ENCODE measurements at places on chromosomes 5 and 9.

- no peak for DNase-seq
Measured at GRCh38 chr5:11383506-11384095, 520.6 kb downstream of the CTNND2 start.

GRCh38 chr5:4097199-4097598, 501.6 kb downstream of the IRX1 start:
- DNase-seq: no peak

GRCh38 chr5:58199087-58199486, 260.8 kb downstream of the PLK2 start:
- no peak for DNase-seq

DNA sequence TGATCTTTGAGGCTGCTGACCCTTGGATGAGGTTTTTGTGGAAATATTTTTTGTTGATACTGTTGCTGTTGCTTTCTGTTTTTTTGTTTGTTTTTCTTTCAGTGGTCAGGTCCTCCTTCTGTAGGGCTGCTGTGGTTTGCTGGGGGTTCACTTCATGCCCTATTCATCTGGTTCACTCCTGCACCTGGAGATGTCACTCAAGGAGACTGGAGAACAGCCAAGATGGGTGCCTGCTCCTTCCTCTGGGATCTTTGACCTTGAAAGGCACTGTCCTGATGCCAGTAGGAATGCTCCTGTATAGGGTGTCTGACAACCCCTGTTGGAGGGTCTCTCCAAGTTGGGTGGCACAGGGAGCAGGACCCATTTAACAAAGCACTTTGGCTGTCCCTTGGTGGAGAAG, 67.0 kb upstream of the ACTBL2 start:
- DNase-seq: no peak

DNA sequence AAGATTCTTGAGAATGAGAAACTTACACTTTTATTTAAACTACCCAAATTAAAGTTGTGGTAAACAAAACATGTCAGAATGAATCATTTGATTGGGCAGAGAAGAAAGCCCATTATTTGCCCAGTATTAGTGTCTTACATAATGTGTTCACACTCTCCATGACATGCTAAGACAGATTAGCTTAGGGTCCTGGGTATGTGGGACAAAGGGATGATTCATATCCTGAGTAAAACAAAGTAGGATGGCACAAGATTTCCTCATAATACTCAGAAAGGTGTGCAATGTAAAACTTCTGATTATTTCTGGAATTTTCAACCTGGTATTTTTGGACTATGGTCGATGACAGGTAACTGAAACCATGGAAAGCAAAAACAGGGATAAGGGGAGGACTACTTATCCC, 183.9 kb upstream of the POU5F2 start:
- no peak for DNase-seq

GRCh38 chr5:60483050-60483449, 216.9 kb downstream of the DEPDC1B start:
- no peak for DNase-seq

DNA sequence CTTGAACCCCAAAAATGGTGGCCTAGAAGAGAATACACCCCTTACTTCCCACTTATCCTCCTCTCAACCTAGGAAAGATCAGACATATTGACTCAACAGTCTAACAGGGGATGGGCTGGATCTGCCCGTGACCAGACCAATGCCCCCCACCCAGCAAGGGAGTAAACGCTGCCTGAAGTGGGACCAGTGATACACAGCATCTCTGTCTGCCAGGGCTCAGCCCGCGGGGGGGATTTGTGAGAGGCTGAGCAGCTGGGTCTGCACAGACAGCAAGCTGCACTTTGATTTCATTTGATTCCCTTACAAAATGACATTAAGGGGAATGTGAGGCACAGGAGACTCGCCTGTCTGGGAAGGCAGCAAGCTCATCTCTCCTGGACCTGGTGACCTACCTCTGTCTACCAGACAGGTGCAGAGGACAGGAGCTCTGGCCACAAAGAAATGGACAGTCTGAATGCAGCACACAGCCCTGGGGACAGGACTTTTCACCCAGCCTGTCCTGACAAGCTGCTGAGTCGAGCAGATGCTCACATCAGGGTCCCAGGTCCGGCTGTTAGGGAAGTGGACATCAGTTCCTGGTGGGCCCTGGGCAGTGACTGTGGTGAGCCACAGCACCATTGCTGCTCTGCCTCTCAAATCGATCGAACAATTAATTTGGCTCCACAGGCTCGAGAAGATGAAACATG, 79.9 kb downstream of the RGS3 start:
- no peak for DNase-seq

DNA sequence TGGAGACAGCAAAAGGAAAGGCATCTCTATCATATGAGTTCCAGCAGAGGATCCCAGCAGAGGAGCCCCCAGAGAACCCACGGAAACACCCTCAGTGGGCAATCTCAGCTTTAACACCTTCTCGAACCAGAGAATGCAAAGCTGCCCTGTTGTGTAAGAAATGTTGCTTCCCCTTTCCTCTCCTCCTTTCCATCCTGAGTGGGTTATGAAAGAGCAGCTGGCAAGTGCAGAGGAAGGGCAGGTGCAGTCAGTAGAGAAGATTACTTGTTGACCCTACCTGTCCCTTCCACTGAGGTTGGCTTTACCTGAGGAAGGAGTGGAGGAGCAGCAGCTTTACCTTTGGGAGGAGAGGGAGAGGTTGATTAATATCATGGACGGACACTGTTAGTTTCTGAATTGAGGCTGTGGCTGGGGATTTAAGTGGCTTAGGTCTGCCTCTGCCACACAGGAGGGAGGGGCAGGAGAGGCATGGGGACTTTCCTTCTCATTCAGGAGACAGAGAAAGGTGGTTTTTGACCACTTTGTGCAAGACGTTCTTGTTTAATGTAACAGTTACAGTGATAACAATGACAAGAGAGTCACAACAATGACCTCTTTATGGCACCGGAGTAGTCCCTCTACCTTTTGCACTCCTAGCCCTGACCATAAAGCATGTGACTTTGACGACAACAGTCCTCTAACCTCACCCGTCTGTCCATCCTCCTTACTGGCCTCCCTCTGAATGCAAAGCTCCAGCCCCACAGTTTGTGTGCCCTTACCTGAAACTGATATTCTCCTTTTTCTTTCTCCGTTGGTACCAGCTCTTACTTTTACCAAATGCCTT, 254.8 kb downstream of the NSG2 start:
- DNase-seq: no peak

- no peak for DNase-seq
Measured at GRCh38 chr5:167886196-167886595, 405.2 kb upstream of the WWC1 start.

GRCh38 chr5:79974886-79975285, 16.2 kb downstream of the MTX3 start:
- DNase-seq: no peak

GRCh38 chr5:96017951-96018350, 56.3 kb upstream of the ELL2 start:
- DNase-seq: no peak

- no peak for DNase-seq
Measured at GRCh38 chr9:35606138-35606504, 1.1 kb downstream of the TESK1 start.

DNA sequence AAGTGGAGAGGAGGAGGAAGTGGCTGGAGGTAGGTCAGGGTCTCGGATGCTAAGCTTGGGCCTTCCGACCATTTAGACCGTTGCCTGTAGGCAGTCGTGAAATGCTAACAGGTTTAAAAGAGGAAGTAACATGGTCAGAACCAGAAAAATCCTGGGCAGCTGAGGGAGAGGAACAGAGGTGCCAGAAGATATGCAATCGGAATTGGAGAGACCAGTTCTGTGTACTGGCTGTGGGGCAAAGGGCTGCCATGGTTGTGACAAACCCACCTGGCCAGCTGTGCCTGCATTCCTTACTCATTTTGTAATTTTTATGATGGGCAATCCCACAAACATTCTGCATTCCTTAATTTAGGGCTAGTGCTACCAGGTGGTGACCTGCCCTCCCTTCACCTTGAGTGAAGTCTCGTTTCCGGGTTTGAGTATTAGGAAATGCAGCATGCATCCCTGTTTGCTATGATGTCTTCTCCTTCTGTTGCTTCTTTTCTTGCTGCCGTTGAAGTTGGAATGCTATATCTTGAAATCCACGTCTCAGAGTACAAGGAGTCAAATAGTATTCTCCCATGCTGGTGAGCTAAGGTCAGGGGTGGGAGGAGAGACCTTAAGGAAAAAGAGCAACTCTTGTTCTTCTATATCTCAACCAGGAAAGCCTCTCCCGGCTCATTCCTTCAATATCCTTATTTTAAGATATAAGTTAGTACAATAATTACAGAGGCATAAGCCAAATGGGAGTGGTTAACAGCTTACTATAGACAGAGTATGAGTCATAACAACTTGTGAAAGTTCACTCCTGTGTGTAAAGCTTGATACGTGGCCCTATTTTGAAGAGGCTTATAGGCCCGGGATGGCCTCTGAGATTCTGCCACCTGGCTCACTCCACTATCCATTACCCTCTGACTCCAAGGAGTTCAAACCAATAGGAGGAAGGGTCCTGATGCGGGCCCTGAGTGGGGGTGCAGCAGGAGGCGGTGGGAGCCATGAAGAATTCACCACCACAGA, 37.0 kb downstream of the B4GALT1 start:
- DNase-seq: no peak

- no peak for DNase-seq
Measured at GRCh38 chr5:19988457-19988856, 457 bp upstream of the CDH18 start.

- no peak for DNase-seq
Measured at GRCh38 chr9:89095761-89096528, 82.7 kb downstream of the SHC3 start.

GRCh38 chr5:67308988-67309688, 112.5 kb upstream of the CD180 start:
- no peak for DNase-seq

DNA sequence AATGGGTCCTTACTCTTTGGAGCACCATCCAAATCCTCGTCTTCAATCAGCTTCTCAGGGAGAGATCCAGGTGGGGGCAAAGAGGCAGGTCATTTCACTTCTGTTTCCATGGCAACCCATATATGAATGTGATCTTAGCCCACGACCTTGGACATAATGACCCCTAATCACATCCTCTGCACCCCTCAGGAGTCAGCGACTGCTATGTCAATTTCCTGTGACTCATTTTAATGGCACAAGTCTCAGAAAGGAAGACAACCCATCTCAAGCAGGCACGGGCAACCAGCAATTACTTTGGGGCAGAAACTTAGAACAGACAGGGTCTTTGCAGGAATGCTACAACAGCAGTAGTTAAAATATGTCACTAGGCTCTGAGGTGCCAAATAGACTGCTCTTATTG, 591.2 kb downstream of the TLR4 start:
- no peak for DNase-seq

- DNase-seq: no peak
Measured at GRCh38 chr9:137325124-137325523, 23.1 kb upstream of the NRARP start.

DNA sequence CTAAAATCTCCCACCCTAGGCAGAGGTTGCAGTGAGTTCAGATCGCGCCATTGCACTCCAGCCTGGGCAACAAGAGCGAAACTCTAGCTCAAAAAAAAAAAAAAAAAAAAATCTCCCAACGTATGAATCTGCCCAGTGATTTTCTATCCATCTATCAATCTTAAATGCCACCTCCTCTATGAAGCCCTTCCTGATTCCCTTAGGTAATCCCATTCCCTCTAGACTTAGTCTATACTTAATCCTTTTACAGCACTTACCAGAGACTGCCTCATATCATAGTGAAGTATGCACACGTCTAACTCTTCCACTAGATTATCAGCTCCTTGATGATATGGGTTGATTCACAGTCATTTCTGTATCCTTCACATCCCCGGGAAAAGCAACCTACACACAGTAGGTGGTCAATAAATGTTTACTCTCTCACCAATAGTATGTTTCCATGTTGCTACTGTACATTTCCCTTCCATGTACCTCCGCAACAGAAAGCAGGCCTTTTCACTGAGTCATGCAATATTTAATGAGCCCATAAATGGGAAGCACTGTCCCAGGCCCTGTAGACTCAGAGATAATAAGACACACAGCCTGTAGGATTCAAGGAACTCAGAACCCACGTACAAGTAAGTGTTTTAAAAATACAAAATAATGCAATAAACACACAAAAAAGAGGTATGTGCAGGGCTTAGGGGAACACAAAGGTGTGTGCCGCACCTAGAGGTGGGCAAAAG, 1.2 kb downstream of the DROSHA start:
- no peak for DNase-seq

DNA sequence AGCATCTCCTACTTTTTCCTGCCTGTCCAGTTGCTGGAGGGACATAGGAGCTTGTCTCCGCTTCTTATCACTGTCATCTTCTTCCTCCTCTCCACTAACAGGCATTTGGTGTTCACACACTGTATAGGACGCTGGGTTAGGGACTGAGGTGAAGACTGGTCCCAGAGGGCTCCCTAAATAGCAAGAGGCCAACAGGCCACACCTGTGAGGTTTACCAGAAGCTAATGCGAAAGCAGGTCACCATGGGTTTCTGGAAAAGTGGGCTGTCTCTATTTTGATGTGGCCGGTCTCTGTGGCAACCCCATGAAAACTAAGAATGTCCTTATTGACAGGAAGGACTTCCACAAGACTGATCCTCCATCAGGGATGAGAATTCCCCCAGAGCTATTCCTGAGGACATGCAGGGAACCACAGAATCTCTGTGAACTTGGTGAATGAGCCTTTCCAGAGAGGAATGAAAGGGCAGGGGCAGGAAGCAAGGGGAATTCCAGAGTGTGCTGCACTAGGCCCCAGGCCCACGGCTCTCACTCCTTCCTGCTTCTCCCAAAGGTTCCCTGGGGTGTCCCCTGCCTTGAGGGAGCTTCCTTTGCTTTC, 61.7 kb downstream of the DAP start:
- DNase-seq: no peak

- DNase-seq: no peak
Measured at GRCh38 chr9:106625259-106625789, 237.6 kb upstream of the ZNF462 start.
